Uterus (tissue), 4 donors: ENCODE measurements at places on chromosomes 12 and 14. TPM values are rescaled to one million over a fixed set of nuclear protein-coding genes. Genes with fewer than 3 reads are reported as not detected.

Gene TBX3
- 11.0 TPM for total RNA-seq

Gene CLEC7A
- 4.8 TPM for total RNA-seq

GRCh38 chr12:117968826-117969659 lies at the start of gene KSR2:
Gene KSR2, minus strand, starts transcription at chr12:117968990. Its CDS starts 735 bp downstream, at chr12:117968255.
- H3K4me3 ChIP-seq = no peak within 1 kb of the TSS
- H3K36me3 ChIP-seq = no peaks in the 10 kb centered on the region
- H3K27ac ChIP-seq = no peak within 1 kb of the TSS
- no peak for DNase-seq
- peaks cover 8% of the 10 kb centered on the region for H3K27me3 ChIP-seq

DNA sequence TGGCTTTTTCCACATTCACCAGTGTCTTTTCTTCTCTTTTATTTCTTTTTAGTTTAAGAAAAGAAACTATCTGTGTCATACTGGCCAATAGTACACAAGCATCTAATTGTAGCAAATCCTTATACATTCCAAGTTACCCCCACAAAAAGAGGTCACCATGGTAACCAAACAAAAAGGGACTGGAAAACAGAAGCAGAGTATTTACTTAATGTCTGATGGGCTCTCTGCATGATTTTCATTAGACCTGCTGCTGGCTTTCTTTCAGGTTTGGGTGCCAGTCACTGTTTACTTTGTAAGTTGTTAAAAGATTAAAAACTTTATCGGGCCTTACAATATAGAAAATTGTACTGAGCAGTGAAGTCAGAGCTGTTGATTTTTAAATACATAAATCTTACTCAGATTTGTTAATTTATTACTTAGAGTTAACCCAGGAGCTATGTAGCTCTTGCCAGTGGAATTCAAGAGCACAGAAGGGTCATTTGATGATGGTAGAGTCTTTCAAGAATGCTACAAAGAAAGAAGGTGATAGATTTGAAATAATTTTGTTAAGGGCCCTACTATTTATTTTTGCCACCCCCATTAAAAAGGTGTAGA lies 123.9 kb downstream of the BRMS1L start:
- no peak overlapping the region for H3K27ac ChIP-seq
- H3K27me3 ChIP-seq = no peaks in the 10 kb centered on the region
